ENCODE measurements at places on chromosomes 1 and 21.

DNA sequence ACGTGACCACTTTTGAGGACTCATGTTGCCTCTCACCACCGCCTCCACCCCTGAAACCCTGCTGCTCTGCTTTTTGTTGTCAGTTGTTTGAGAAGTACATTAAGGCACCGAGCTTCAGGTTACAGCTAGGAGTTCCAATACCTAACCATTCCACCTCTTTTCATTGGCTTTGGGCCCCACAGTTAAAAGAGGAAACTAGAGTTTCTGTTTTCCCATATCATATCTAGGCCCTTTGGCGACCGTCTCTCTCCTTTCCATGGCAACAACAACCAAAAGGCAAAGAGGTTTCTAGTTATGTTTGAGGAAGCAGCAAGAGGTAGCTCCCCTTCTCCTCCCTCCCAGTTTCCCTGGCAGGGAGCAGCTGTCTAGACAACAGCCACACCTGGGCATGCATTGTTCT lies 5.9 kb downstream of the ANKRD35 start:
- H3K27me3 ChIP-seq, result peaks cover 18% of the 10 kb centered on the region
- H3K27ac ChIP-seq, result no peak overlapping the region
- H3K36me3 ChIP-seq, result no peaks in the 10 kb centered on the region

DNA sequence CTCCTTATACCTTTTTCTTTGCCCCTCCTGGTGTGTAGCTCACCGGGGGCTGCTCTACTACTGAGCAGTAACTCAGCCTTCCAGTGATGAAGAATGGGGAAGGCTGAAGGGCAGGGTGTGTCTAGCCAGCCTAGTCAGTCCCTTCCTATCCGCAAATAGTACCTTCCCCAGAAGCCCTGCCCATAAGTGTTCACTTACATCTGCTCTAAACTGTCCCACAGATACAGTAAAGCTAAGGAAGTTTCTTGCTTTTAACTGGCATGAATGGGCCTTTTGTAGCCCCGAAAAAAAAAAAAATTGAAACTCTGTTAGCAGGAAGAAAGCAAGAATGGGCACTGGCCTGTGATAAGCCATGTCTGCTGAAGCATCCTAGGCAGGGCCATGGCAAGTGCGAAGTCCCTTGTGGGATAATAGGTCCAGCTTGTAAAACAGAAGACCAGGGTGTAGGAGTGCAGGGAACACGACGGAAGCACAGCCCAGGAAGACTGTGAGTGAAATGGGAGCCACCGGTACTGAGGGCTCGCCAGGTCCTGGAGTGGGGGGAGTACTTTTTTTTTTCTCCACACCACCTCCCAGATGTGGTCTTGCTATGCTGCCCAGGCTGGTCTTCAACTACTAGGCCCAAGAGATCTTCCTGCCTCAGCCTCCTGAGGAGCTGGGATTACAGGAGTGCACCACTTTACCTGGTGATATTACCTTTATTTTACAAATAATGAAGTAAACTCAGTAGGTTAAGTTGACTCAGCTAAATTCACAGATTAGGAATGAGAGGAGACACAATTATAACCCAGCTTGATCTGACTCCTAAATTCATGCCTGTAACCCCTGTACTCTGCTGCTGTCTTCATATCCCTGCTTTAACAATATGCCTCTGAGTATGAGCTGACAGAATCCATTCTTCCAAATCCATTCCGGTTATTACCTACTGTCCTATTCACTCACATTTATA lies 347.5 kb downstream of the SMYD3 start:
- peaks cover 2% of the 10 kb centered on the region for H3K36me3 ChIP-seq
- no peak overlapping the region for H3K27ac ChIP-seq
- H3K4me3 ChIP-seq, result no peak overlapping the region
- DNase-seq, result no peak

- peak; percentile 49 for DNase-seq
- peak within 1 kb of the TSS; percentile 91 for H3K4me3 ChIP-seq
- H3K4me1 ChIP-seq, result peaks cover 60% of the 10 kb centered on the region
- peak within 1 kb of the TSS; percentile 68 for H3K27ac ChIP-seq
- H3K36me3 ChIP-seq, result peaks cover 3% of the 10 kb centered on the region
Measured at GRCh38 chr21:35048706-35049617, at the start of gene RUNX1. Gene RUNX1 (minus strand): TSS chr21:35049302.

GRCh38 chr1:11736746-11737639 lies 1.1 kb downstream of the AGTRAP start:
- peak; percentile 16 for DNase-seq
- H3K36me3 ChIP-seq, result no peaks in the 10 kb centered on the region
- H3K27me3 ChIP-seq, result no peaks in the 10 kb centered on the region
- H3K27ac ChIP-seq, result peak overlapping the region; percentile 75
- H3K4me1 ChIP-seq, result peaks cover 74% of the 10 kb centered on the region

DNA sequence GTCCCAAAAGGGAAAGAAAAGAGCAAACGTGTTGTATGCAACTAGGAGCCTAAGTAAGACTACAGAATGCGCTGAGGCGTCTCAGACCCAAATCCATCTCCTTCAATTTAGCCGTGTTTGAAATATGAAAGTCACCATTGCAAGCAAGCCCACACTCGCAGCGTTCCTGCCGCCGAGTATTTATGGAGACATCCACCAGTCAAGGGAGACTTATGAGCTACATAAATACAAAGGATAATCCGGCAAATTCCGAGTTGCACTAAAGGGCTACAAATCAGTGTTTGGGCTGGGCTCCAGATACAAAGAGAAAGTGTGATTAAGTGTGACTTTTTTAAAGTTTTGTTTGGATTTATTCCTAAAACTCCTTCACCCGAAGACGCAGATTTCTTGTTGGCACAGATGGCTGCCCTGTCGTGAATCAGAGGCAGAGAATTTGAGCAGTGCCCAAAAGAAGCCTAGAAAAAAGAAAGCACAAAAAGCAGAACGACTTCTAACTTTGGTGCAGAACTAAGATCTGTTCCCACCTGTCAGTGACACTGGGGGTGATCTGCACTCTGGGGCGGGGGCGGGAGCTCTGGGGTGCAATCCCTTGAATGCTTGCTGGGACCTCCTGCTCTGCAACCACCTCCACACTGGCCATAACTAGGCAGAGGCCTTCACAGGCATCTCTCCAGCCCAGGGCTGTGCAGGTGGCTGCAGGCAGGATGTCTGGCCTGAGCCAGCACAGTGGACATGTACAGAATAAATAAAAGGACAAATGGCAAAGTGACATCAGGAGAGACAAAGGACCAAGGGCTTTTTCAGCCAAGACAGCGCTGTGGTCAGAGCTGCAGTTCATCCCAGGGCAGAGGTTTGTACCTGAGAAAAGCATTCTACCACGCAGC lies 489.7 kb downstream of the NPHP4 start:
- no peak for DNase-seq
- peaks cover 4% of the 10 kb centered on the region for H3K27me3 ChIP-seq
- no peaks in the 10 kb centered on the region for H3K36me3 ChIP-seq
- no peak overlapping the region for H3K27ac ChIP-seq
- no peak overlapping the region for H3K4me3 ChIP-seq
- H3K4me1 ChIP-seq, result no peaks in the 10 kb centered on the region

DNA sequence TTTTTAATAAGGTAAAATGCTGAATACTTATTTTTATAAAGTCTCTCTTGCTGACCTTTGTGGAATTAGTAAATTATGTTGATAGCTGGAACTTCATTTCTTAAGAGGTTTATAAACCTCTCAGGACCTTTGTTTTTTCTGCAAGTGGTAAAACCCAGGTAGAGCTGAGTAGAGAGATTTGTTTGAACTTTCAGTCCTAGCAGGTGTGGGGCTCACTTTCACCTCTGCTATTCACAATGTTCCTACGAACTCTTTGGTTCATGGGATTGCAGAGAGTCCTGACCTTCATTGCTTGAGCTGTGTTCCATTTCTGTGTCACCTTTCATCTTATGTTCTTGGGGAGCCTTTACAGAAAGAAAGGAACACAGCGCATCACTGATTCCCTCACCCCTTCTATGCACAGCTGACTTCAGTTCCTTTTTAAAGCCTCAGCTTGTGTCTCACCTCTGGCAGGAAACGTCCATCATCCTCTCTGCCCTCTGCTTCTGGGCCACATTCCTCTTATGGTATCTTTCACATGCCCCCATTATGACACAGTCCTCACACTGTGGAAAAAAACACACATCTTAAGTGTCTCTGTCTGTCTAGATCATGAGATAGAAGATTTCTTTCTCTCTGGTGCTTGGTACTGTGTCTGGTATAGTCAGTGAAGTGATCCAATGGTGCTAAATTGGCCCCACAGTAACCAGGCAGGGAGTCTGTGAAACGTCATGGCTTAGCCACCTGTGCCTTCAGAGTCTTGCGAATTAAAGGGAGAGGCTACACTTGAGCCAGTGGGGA lies 262.5 kb upstream of the B3GALT2 start:
- no peak overlapping the region for H3K4me3 ChIP-seq
- H3K36me3 ChIP-seq, result no peaks in the 10 kb centered on the region
- H3K4me1 ChIP-seq, result peaks cover 7% of the 10 kb centered on the region
- peak; percentile 76 for DNase-seq
